ENCODE measurements at places on chromosomes 1 and 21.

- DNase-seq, result no peak
Observed at GRCh38 chr1:44110916-44111315, 7.7 kb upstream of the KLF17 start.

- no peak for DNase-seq
Observed at GRCh38 chr1:229031481-229032341, 239.2 kb upstream of the RAB4A start.

GRCh38 chr1:161083748-161084596, 5.4 kb downstream of the NECTIN4 start:
- no peak for DNase-seq

- DNase-seq, result no peak
Observed at GRCh38 chr21:26055841-26056264, 114.7 kb downstream of the APP start.

GRCh38 chr1:229433364-229434004, 410 bp downstream of the ACTA1 start:
- no peak for DNase-seq

- no peak for DNase-seq
Observed at GRCh38 chr1:157963713-157964112, 29.7 kb upstream of the KIRREL1 start.

GRCh38 chr1:147821883-147822282, 61.5 kb upstream of the GJA5 start:
- DNase-seq, result no peak

- DNase-seq, result no peak
Observed at GRCh38 chr1:183887826-183888819, 83.2 kb downstream of the RGL1 start.
